Activated T-helper 1 cell treated with anti-CD3 and anti-CD28 coated beads, Interleukin-2, amount 50 U/mL, for 16 hours (primary cell): ENCODE measurements at places on chromosomes 3 and 15.

DNA sequence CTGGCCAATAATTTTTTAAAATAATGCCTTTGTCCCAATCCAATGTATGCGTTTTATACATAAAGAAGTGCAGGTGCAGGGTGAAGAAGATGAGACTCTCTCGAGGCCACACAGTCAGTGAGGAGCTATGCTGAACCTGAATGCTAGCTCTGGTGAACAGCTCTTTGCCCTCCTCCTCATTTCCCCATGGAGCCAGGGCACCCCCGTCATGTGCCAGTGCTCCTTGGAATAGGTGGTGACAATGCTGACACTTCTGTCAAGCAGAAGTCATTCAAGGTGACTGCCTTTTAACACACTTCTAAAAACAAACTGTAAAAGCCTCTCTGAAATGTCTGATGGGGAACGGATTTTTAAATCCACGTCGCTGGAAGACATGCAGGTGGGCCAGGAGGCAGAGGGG is 162.4 kb upstream of the WNT5A start:
- DNase-seq: no peak

- DNase-seq: no peak
These were observed 167.5 kb downstream of the PGPEP1L start for GRCh38 chr15:98840053-98840452.

DNA sequence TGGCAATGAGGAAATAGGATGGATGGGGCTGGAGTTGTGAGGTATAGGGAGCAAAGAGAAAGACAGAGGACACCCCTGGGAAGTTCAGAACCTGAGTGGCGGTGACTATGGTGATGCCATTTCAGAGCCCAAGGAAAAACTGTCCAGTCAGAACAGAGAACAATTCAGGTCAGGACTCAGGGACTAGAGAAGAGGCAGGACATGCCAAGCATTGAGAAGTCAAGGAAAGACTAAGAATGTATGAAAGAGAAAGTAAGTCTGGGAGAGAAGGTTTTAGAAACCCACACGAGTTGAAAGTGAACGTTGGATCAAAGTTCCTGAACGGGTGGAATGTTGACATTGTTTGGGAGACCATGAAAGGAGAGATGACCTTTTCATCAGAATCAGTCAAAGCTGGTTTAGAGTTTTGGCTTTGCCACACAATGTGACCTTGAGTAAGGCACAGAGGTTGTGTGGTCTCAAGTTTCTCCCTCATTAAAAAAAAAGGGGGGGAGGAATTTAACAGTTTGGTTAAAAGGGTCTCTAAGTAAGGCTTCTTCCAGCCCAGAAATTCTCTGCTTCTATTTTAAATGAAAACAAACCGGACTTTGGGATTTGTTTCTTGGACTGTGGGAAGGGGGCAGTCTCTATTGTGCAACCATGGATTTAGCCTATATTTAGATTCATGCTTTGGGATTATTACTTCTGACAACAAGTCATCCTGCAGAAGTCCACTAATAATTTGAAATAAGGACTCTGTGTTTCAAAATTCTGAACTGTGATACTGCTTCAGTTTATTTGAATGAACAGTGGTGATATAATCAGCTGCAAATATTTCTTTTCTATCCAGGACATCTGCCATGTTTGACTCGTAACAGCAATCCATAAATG is 315.9 kb upstream of the TBL1XR1 start:
- DNase-seq: no peak

DNA sequence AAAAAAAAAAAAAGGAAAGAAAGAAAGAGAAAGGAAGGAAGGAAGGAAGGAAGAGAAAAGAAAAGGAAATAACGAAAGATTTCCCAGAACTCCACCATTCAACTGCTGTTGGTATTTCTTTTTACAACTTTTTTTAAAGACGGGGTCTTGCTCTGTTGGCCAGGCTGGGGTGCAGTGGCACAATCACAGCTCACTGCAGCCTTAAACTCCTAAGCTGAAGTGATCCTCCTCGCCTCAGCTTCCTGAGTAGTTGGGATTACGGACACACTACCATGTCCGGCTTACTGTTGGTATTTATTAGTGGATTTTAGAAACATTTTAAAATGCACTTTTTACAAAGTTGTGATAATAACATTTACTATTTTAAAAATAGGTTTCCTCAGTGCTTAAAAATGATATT is 15.0 kb upstream of the USP3 start:
- DNase-seq: no peak

GRCh38 chr3:22660606-22661005 is 542.5 kb upstream of the UBE2E2 start:
- no peak for DNase-seq
